ENCODE measurements at places on chromosomes 2 and 18. TPM values are rescaled to one million over a fixed set of nuclear protein-coding genes. Genes with fewer than 3 reads are reported as not detected.

DNA sequence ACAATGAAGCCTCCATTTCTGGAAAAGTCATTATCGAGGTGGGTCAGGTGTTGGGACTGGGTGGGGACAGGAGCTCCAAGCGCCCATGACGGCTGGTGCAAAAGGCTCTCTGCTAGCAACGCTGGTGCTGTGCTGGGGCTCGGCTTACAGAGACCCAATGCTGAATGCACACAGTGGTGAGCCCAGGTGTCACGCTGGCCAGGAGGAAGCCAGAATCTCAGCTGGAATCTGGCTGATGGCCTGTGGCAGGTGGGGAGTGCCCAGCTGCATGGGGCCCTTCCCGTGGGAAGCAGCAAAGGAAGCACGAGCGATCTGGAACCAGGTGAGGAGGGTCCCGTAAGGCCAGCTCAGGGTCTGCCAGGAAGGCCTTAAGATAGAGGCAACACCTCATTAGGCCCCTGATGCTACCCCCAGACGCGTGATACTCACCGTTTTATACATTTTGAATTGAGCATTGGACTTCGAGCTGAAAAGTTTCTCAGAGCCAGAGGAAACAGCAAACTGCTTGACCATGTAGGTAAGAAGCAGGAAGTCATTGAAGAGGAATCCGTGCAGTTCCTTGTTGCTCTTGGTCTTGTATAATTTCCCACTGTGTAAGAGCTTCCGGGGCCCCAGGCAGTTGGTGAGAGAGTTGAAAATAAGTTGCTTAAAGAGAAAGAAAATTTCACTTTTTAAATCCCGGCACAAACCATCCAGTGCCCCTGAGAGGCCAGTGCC lies 34.7 kb downstream of the FAM228A start:
- peaks cover 100% of the 10 kb centered on the region for H3K36me3 ChIP-seq
- H3K27ac ChIP-seq: no peak overlapping the region
- no peak for DNase-seq

GRCh38 chr18:77004555-77005380 lies 127.8 kb downstream of the MBP start:
- no peak overlapping the region for H3K4me3 ChIP-seq
- DNase-seq: peak; percentile 88
- H3K4me1 ChIP-seq: peaks cover 42% of the 10 kb centered on the region
- H3K36me3 ChIP-seq: no peaks in the 10 kb centered on the region

DNA sequence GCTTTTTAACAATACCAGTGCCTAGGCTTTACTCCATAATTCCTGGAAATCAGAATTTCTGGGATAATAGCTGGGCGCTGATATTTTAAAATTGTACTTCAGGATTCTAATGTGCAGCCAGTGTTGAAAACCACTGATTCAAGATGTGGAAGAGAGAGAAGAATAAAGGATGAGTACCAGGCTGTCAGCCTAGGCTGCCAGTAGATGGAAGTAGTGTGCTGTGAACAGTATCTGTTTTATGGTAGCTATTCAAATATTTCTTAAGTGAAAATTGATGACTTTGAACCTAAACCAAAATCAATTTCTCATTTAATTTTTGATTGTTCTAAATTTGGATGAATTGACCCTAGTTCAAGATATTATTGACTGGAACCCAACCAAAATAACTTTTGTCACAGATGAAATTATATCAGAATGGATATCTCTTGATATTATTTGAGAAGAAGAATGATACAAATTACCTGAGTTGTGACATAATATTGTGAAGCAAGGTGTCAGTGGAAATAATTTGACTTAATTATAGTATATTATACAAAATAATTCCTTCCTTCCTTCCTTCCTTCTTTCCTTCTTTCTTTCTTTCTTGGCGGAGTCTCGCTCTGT lies 88.0 kb downstream of the COMMD1 start:
- no peaks in the 10 kb centered on the region for H3K36me3 ChIP-seq
- no peak for DNase-seq
- H3K27me3 ChIP-seq: no peaks in the 10 kb centered on the region

CDH7 gene
- 0.05 TPM for total RNA-seq

GRCh38 chr2:105999211-105999989 lies 194.7 kb downstream of the UXS1 start:
- no peak overlapping the region for H3K27ac ChIP-seq
- H3K27me3 ChIP-seq: no peaks in the 10 kb centered on the region
- DNase-seq: no peak
- no peaks in the 10 kb centered on the region for H3K4me1 ChIP-seq
- no peaks in the 10 kb centered on the region for H3K36me3 ChIP-seq
- H3K4me3 ChIP-seq: no peak overlapping the region

DNA sequence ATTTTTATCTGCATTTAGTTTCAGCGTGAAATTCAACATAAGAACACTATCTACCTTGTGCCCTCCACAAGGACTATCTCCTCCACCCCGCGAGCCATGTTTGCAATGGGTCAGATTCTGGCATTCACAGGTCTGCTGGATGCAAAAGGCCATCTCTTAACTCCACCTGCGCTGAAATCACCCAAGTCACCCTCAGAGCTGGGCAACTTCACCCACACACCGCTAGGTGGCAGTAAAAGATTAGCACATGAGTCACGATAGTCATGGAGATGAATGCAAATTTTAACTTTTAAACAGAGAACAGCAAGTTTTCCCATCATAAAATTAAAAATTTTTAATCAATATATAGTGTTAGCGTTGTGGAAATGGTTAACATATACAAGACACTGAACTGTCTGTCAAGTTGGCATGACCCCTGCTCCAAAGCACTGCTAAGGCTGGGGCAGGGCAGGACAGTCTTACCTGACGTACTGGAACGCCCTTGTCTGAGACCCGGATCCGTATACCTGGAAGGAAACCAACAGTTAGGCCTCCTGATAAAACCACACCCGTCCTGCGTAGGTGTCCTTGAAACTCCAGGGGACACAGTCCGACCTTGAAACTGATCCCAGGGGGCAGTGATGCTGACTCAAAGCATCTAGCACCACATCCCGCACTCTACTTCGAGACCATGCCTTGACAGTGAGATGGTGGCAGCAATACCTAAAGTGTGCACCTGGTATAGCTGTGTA lies 89.6 kb downstream of the UXS1 start:
- no peak overlapping the region for H3K4me3 ChIP-seq
- peaks cover 86% of the 10 kb centered on the region for H3K36me3 ChIP-seq
- DNase-seq: no peak
- H3K27ac ChIP-seq: no peak overlapping the region
- H3K4me1 ChIP-seq: no peaks in the 10 kb centered on the region
- H3K27me3 ChIP-seq: no peaks in the 10 kb centered on the region

DNA sequence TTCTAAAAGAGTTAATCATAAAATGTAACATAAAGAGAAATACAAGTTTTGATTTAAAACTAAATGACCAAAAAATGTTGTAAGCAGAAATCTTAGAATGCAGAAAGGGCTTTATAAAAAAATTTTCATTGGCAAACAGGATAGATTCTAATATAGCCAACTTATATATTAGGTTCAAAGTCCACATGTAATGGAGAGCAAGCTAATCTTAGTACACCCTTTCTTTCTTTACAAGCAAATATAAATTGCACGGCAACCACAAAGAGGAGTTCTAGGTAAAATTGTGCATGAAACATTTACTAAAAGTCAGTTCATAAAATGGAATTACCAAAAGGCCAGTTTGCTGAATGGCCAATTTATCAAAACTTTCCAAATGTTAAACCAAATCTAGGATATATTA lies 130.6 kb downstream of the NOL4 start:
- DNase-seq: no peak
- no peak overlapping the region for H3K27ac ChIP-seq
- H3K27me3 ChIP-seq: no peaks in the 10 kb centered on the region
- no peaks in the 10 kb centered on the region for H3K4me1 ChIP-seq
- no peak overlapping the region for H3K4me3 ChIP-seq

GBX2 gene
- not detected for total RNA-seq

CDK15 gene
- total RNA-seq: not detected

CPO gene
- not detected for total RNA-seq

GLB1L gene
- 8.2 TPM for total RNA-seq

DNA sequence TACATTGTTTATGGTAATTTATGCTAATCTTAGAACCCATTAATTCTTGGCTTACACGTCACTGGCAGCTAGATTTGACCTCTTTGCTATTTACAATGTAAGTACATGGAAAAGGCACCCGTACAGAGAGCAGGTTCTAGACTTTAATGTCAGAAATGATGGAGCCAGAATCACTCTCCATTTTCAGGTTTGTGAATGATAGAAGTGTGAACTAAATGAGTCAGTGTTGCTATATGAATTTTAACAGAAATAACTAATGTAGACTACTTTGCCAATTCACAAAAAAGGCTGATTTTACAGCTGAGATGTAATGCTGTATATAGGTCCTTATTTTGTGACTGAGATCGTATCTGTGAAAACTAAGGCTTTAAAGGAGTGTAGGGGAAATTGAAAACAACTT lies 214.6 kb downstream of the LDLRAD4 start:
- no peak overlapping the region for H3K27ac ChIP-seq
- H3K36me3 ChIP-seq: no peaks in the 10 kb centered on the region
- no peak overlapping the region for H3K4me3 ChIP-seq
- peaks cover 8% of the 10 kb centered on the region for H3K4me1 ChIP-seq

GRCh38 chr2:163800951-163801381 lies 65.2 kb upstream of the FIGN start:
- H3K4me3 ChIP-seq: no peak overlapping the region
- DNase-seq: no peak
- no peaks in the 10 kb centered on the region for H3K36me3 ChIP-seq
- no peaks in the 10 kb centered on the region for H3K27me3 ChIP-seq
